ENCODE measurements at places on chromosomes 2 and 18.

DNA sequence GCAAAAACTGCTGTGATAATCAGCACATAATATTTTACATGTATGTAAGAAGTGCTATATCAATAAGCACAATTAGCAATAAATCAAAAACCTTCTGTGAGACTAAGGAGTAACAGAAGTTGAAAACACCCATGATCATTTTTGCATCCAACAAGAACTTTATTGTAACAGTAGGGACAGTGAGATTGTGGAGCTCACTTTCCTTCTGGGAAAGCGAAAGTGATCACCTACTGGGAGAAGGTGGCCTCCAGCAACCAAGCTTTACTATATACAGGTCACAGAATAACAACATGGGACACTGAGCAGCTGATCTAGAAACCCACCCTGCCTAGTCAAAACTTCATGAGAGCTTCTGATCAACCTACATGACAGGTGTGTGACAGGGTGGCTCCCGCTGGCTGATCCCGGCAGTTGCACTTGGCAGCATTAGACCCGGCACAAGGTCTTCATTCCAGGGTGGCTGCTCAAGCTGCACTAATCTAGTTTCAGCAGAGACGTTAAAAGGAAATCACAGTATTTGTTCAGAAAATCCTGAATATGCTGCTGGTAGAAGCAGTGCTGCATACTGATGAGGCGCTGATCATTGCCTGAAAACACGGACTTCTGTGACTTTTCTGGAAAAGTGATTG lies 63.5 kb upstream of the ARL5A start:
- no peak for DNase-seq

DNA sequence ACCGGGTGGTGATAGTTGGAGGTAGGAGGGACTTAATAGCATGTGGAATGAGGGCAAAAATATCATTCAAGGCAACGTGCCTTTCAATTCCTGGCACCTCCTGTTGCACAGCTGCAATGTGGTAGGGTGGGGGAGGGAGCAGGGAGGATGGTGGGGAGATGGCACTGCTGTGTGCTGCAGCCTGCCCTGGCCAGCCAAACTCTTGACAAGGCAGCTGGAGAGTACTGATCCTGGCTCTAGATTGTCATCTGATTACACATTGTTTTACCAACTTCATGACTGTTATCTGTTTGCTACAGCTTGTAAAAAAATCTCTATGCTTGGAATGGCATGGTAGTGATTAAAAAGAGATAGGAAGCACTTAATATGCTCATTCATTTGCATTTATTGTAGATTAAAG lies 47.7 kb downstream of the PLCL1 start:
- DNase-seq: no peak

DNA sequence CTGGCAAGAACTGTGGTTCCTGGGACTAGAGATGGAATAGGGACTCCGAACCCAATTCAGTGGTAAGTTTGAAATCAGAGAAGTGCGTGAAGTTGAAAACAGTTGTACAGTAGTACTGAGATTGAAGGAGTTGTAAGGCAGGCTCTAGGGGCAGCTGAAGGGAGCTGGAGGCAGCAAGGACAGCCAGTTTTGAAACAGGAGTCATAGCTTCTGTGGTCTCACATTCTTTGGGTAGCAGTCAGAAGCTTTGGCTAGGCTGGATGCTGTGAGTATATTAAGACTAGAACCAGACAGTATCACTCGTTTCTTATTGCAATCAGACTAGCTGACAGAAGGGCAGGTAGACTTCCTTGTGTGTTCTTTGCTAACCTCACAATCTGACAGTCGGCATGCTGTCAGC lies 64.5 kb upstream of the ADAM23 start:
- DNase-seq: no peak

DNA sequence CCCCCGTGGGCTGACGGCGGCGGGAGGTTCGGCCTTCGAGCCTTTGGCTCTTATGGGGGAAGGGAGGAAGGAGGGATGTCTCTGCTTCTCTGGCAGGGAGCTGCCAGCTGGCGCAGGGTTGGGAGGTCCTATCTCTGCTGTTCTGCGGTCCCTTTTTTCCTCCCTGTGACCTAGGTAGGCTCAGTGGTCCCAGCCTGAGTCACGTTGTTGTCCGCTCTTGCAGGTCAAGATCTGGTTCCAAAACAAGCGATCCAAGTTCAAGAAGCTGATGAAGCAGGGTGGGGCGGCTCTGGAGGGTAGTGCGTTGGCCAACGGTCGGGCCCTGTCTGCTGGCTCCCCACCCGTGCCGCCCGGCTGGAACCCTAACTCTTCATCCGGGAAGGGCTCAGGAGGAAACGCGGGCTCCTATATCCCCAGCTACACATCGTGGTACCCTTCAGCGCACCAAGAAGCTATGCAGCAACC lies 2.5 kb downstream of the DLX1 start:
- no peak for DNase-seq

GRCh38 chr2:222404151-222404905 lies 20.0 kb upstream of the SGPP2 start:
- no peak for DNase-seq

GRCh38 chr2:88329815-88330603 lies 122.5 kb downstream of the FOXI3 start:
- DNase-seq: no peak

- DNase-seq: no peak
These were observed 35.8 kb downstream of the SCTR start for GRCh38 chr2:119488245-119489214.

DNA sequence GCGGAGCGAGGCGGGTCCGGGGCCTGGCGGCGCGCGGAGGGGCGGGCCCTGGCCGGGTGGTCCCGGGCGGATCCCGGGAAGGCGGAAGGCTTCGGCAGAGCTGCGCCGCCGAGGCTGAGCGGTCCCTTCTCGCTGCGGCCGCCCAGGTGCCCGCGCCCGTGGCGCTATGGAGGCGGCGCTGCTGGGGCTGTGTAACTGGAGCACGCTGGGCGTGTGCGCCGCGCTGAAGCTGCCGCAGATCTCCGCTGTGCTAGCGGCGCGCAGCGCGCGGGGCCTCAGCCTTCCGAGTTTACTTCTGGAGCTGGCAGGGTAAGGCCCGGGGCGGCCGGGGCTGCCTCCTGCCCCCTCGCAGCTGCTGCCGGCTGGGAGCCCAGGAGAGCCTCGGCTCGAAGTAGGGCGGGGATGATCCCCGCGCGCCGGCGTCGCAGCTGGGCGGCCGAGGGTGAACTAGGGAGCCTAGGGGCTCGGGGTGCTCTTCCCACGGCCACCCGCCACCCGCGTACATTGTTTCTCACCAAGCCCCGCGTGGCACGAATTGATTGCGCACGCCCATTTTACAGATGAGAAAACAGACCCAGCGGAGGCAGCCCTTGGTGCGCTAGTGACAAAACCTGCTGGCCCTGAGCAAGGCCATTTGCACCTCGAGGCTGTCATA lies at the start of gene SLC66A3:
Gene SLC66A3, plus strand, starts transcription at position 87 of the 655 bp plus-strand sequence. Its CDS starts 80 bp downstream, at position 167.
- DNase-seq: no peak

GRCh38 chr2:118970396-118971135 lies 28.6 kb downstream of the MARCO start:
- no peak for DNase-seq

GRCh38 chr2:33511141-33511540 lies 34.7 kb downstream of the RASGRP3 start:
- DNase-seq: no peak

- no peak for DNase-seq
These were observed 134.5 kb downstream of the MEIS1 start for GRCh38 chr2:66569321-66569851.

DNA sequence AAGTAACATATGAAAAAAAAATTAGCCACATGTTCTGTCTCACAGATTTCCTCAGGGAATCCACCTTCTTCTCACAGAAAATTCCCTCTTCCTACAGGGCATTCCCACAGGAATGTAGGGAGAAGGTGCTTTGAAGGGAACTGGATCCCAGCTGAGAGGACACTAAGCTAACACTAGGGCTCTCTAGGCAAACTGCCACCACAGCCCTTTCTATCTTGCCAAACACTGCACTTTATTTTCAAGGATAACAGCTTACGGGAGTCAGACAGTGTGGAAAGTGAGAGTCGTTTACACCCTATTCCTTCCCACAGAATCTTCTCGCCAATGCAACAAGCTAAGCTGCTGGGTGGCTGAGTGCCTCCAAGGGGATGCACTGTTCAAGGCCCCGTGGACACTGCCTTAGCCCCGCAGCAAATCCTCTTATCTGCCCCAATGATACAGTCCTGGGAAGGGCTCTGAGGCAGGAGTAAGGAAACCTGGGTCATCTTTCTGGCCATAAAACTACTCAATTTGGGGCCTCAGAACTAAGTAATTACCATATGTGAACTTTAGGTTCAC lies 76.9 kb downstream of the CCDC93 start:
- DNase-seq: no peak

DNA sequence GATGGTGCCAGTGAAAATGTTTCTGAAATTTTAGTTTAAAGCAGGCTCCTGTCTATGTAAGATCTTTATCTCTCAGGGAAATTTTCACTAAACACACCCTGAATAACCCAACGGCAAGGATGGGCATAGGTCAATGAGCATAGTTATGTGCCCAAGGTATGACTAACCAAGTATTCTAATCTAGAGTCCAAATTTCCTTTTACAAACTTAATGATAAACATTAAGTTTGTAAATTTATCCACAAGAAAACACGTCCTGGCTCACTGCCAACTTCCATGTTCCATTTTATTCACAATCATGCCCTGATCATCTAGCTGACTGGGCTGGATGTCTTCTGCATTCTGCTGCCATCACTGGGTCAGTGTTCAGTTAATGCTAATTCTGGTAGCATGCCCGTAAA lies 151.2 kb downstream of the SRBD1 start:
- DNase-seq: no peak

DNA sequence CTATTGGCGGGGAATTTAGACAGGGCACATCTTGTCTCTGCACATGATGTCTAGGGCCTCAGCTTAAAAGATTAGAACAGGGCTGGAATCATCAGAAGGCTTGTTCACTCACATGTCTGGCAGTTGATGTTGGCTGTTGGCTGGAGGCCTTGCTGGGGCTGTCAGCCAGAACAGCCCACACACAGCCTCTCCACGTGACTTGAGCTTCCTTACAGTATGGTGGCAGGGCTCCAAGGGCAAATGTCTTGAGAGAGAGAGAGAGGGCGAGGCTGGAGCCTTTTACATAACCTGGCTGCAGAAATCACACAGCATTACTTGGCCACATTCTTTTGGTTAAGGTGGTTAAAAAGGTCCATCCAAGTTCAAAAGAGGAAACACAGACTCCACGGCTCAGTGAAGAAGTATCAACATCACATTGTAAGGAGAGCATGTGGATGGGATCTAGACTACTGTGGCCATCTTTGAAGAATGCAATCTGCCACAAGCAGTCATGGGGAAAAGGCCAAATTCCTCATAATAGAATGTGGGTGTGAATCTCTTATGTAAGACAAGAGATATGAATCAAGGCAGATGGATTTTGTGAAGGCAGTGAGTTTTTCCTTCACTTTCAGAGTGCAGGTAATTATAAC lies 30.4 kb downstream of the SRSF7 start:
- DNase-seq: no peak

DNA sequence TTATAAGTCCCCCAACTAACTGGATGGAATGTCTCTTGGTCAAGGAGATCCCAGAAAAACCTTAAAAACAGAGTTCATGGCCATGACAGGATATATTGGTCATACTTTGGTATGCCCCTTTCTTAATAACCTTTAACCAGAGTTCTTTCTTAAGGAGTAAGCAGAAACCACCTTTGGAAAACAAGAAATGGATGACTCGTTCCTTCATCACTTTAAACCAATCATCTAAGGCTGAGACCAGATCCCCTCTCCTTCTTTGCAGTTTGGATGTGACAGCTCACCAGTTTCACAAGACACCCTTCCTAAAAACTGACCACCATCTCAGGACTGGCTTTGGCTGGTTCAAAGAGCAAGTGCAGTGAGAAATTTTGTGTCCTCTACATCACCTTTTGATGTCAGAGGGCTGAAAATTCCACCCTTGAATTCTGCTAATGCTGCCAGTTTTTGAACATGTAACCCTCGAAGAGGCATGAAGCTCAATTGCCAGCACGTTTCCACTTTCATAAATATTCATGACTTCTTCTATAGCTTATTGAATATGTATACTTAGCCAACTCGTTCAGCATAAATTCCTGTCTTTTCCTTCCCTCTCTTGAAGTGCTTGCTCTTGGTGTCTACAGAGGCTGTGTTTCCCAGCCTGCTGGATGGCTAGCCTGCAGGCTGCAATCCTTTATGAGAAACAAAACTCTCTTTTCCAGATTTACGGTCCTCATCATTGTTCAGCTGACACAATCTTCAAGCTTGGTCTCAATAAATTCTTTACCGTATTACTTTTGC lies 1323.5 kb upstream of the TMEFF2 start:
- no peak for DNase-seq

GRCh38 chr2:112075490-112076260 lies 20.6 kb downstream of the TMEM87B start:
- no peak for DNase-seq

- no peak for DNase-seq
These were observed 75.1 kb downstream of the CTAGE1 start for GRCh38 chr18:22342625-22343024.

DNA sequence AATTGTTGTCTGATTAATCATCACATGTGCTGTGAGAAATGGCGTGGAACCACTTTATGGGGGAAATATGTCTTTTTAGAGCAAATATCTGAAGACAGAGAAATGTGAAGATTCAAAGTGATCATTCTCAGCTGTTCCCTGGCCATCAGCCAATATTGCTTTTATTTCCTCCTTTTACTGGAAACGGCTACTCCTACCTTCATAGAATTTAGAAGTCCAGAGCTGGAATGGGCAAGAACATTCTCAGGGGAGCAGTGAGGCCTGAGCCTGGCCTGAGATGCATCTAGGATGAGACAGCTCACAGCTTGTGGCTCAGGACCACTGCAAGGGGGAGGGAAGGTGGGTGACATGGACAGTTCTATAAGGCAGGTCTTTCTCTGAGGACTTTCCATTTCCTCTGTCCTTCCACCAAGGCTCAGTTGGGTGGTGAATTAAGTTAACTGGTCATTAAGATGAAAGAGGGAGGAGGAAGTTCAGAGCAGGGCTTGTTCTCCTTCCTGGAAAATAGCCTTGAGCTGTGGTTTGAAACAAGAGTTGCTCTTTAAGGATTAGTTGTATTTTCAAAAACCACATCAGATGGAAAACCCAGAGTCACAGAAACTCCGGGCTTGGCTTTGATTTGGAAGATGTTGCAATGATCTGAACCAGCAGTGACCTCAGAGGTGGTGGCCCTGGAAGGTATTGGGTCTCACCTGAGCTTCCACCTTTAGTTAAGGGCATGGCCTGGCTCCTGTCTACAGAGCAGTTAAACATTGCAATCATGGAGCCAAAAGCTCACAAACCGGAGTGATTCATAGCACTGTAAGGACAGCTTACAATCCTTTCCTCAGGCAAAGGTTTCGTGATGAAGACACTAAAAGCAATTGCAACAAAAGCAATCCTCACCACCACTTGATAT lies 144.3 kb downstream of the VAPA start:
- DNase-seq: no peak

DNA sequence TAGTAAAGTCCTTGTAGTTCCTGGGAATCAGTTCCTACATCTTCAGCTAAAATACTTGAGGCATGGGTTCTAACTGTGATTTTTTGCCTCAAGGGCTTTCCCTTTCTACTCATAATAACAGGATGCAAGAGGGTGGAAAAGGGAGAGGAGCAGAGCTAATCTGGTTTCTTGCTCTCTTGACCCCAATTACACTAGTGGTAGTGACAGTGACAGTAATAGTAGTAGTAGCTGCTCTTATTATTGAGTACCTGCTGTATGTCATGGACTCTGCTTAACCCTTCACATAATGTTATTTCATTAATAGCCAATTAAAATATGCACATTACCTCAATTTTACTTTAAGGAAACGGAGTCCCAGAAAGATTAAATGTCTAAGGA lies 214.8 kb upstream of the HNRNPA3 start:
- no peak for DNase-seq

All from effector CD8-positive, alpha-beta T cell (primary cell).